ENCODE measurements at places on chromosomes 7 and 10. TPM values are rescaled to one million over a fixed set of nuclear protein-coding genes. Genes with fewer than 3 reads are reported as not detected.

GRCh38 chr7:5396542-5396941 lies 27.1 kb downstream of the TNRC18 start:
- no peak for DNase-seq

DNA sequence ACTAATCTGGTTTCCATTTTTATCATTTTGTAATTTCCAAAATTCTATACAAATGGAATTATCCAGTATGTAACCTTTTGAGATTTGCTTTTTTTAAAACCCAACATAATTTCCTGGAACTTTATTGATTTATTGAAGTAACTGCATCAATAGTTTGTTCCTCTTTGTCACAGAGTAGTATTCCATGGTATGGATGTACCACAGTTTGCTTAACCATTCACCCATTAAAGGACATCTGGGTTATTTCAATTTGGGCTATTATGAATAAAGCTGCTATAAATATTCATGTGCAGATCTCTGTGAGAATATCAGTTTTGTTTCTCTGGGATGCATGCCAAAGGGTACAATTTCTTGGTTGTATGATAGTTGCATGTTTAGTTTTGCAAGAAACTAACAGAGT lies 2.9 kb downstream of the GPNMB start:
- DNase-seq, result no peak

- no peak for DNase-seq
Measured at GRCh38 chr7:67823345-67823744, 826.7 kb downstream of the TYW1 start.

- DNase-seq, result no peak
Measured at GRCh38 chr10:90658791-90659190, 199.0 kb downstream of the HTR7 start.

- DNase-seq, result no peak
Measured at GRCh38 chr10:22344781-22345300, 455 bp upstream of the SPAG6 start.

DNA sequence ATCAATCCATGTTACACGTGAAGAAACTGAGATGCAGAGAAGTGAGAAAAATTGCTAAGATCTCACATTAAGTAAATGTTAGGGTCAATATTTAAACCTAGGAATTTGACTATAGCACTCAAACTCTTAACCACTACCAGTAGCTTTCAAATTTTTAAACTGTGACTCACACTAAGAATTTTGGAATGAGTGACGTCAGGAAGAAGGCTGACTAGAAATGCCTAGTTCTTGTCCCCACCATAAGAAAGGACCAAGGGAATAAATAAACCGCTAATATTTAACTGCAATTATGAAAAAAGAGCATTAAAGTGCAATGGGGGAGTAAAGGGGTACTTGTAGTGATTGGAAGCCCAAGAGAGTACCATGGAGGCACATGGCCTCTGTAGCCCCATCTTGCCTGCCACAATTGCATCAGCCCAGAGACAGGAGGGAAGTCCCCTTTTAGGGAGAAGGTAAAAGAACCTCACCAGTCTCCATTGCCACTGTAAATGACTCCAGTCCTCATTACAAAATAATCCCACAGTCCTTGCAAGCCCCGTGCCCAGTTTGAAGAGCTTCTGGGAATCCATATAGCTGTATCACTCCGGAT lies 3.5 kb upstream of the AKR1B1 start:
- no peak for DNase-seq

DNA sequence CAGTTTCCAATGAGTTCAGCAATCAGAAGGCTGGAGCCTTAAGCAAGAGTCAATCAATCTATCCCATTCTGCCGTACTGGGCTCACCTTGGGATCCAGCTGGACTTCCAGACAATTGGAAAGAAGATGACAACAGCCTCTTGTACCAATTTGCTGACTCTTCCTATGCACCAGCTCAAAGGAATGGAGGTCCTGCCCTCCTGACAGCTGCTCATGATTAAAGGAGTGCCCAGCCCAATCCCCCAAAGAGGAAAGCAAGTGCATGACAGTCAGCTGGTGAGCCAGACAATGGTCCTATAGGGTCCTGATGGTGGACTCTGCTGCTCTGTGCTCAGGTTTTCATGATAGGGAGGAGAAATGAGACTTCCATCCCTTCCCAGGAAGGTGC lies 25.1 kb downstream of the VSTM4 start:
- no peak for DNase-seq

DNA sequence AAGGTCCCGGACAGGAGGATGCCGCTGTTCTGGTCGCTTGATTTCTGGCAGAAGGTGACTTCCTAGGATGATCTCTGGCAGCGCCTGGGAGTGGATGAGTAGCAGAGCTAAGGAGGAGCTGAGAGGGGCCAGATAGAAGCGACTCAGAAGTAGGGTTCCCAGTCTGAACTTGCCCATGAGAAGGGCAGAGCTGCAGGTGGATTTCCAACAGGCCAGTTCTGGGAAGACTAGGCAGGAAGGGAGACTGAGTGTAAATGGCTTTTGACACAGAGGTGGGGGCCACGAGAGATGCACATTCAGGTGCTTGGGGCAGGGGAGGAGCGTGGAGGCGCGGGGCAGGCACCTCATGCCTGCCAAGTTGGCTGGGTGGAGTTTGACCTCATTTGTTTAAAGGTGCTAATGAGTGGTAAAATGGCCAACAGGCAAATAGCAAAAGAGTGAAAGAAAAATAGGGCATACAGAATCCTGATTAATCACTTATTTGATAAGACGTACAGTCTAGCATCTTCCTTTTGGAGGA lies 58.8 kb downstream of the SHH start:
- DNase-seq, result no peak

DNA sequence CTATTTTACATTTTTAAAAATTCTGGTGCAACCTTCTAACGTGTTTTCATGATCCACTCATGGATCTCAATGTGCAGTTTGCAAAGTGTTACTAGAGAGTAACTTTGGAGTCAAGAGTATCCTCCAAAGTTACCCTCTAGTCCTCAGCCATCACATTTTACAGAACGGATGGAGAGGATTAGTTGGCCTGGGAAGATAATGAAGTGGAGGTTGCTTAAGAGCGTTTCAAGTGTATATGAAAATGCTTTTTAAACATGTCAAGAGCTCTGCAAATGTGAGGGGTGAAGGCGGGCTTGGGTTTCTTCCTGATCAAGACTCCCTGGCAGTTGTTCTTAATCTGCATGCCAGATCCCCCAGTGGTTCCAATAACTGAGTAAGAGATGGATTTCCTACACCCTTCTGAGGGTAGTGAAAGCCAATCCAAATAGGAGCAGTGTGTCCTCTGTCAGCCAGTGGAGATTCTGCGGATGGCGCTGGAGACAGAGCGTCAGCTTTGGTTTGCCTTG lies 299.4 kb upstream of the NPVF start:
- no peak for DNase-seq

DNA sequence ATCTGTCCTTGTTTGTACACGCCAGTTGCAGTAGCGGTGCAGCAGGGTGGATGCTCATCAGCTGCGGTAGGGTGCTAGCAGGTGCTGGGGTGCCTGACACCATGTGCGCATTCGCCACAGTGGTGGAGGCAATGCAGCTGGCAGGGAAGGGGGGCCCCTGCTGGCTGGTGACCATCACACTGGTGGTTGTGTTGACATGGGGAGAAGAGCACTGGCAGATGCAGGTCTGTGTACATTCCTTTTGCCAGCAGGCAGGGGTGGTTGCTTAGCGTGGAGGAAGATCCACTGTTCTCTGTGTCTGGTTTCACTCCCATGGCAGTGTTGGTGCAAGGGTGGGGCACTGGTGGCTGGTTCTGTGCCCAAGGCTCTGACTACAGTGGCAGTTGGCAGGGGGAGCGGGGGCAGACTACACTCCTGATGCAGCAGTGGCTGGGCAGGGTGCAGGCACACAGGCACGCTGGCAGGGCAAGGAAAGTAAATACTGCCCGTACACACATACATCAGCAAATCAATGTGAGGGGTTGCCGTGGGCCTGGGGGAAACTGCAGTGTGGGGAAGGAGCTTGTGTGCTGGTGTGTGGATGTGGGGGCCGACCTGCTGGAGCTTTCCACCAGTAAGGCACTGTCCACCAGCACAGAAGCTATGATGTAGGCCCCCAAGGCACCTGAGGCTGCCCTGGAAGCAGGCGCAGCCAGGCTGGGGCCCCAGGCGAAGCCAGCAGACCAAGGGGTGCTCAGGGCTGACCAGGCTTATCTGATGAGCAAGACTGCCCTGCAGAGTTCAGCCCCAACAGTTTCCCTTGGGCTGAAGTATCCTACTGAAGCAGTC lies 87.2 kb upstream of the UNC5B start:
- no peak for DNase-seq

- no peak for DNase-seq
Measured at GRCh38 chr7:45606050-45606449, 31.9 kb downstream of the ADCY1 start.

DNA sequence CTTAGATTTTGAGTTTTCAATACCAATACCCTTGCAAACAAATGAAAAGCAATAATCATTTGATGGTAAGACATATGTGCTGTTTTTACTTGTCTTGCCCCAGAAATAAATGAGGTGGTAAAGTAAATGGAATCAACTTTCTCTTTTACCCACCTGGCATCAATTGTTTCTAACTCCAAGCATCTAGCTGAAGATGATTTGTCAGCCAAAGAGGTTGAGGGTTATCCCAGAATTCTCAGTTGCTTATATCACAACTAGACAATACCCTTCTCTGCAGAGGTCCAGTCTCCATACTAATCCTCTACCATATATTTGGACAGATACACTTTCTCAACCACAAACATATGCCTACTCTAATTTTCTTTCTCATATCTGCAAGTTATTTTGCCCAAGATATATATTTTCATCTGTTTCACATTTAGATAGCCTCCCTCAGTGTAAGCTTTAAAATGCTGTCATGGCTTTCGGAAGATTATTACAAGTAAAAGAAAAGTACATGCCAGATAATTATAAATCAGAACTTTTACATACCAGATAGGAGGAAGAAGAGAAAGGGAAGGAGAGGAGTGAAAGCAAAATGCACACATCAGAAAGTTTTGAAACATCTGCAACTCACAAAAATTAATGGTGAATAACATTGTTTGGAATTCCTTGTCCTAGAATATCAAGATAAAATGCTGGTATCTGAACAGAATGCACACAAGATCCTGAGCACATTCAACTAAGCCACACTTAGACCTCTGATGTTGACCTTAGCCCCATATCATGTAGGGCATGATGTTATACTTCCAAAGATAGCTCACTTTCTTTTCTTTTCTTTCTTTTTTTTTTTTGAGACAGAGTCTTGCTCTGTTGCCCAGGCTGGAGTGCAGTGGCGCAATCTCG lies 146.6 kb downstream of the REEP3 start:
- DNase-seq, result no peak

DNA sequence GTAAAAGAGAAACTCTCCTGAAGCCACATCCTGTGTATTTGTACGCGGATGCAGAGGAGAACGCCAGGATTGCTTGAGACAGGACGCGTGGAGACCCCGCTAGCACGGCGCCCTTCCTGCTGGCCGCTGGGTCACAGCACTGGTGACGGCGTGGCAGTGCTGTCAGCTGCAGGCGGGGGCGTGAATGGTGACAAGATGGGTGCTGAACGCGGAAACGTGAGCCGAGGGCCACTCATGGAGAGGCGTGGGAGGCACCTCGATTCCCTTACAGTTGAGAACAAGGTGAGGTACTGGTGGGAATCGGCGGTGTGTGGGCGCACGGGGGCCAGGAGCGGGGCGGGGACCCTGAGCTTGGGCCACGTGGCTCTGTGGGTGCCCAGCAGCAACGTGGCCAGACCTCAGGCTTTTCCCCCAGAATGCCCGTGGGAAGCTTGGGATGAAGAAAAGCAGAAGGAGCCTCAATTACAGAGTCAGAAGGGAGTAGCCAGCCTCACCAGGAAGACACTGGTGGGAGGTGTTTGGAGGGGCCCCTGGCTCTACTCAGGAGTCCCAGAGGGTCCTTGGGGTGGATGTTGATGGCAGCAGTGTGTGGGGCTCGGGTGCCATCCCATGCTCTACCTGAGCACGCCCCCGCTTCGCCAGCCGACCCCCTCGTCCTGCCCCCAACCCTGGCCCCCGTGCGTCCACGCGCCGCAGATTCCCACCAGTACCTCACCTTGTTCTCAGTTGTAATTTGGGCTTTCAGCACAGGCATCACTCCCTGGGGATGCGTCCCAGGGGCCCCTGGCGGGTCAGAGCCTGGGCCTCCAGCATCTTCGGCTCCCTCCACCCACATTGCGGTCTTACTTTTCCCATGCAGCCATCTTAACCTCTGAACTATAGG lies 208.4 kb upstream of the TCERG1L start:
- DNase-seq, result no peak

DNA sequence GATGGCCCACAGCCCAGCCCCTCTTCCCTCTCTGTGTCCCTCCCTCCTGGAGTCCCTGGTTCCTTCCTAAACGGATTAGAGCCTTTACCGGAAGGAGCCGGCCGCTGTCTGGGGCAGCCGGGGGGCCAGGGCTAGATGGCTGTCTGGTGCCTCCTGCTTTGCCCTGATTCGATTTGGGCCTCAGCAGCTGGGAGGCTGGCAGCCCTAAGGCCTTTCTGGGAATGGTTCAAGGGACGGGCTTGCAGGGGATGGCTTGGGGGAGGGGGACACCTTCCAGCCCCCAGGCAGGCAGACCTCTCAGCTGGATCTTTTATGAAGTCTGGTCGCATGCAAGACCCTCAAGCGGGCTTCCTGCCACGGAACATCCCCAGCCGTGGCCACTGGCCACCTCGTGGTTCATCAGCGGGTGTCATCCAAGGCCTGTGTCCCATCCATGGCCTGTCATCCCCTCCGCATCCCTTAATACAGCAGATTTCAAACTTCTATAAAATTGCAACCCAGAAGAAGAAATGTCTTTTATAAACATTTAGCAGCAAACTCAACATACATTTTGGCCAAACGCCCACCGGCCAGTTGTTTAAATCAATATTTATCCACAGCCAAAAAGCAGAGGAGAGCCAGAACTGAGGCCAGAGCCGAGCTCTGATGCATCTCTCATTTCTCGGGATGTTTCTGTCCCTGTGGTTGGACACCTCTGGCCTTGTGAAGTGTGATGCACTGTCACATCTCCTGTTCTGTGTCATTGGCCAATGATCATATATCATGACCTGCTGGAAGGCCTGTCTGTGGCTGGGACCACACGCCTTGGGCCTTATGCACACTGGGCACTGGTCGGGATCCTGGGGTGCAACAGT lies 52.0 kb downstream of the GTF2IRD1 start:
- no peak for DNase-seq

DNA sequence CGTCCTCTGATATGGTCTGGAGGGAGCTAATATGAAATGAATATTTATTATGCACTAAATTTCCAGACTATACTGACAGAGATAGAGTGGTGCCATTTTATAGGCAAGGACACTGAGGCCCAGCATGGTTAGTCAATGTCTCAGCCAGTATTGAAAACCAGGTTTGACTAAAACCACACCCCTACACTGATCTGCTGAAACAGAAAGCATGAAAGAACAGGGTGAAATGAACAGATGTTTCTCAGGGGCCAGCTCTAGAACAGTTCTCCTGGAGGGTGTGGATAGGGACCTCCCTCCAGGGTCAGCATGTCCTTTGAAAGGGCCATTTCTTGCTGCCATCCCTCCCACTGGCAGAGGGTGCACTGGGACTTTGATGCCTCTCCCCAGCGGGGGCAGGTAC lies 700.5 kb downstream of the GRID1 start:
- DNase-seq, result no peak

GRCh38 chr10:63641799-63642198 lies 120.6 kb downstream of the REEP3 start:
- DNase-seq, result no peak

- no peak for DNase-seq
Measured at GRCh38 chr7:121279060-121279620, 49.7 kb upstream of the WNT16 start.

Gene NKX1-2
- polyA plus RNA-seq, result not detected

Gene PCLO
- 1.9 TPM for polyA plus RNA-seq

Gene VAX1
- not detected for polyA plus RNA-seq

Gene PNLIP
- polyA plus RNA-seq, result not detected

Gene NUTM2E
- not detected for polyA plus RNA-seq

Gene MRPS16
- 80.0 TPM for polyA plus RNA-seq

Gene CALCR
- 0.02 TPM for polyA plus RNA-seq

Gene EBLN1
- polyA plus RNA-seq, result not detected

Gene ITIH5
- polyA plus RNA-seq, result 2.5 TPM

Gene LIPN
- not detected for polyA plus RNA-seq

All from right cardiac atrium (tissue), 5 donors.